ENCODE measurements at places on chromosomes 11 and 22. TPM values are rescaled to one million over a fixed set of nuclear protein-coding genes. Genes with fewer than 3 reads are reported as not detected.

RHOG gene
- 48.9 TPM for total RNA-seq

UBQLN3 gene
- total RNA-seq, result not detected

SCGB1D2 gene
- total RNA-seq, result not detected

MAP4K2 gene
- total RNA-seq, result 19.4 TPM

HBG1 gene
- total RNA-seq, result not detected

HYLS1 gene
- 3.7 TPM for total RNA-seq

GLYATL2 gene
- not detected for total RNA-seq

C1QTNF5 gene
- total RNA-seq, result 41.4 TPM

RPUSD4 gene
- total RNA-seq, result 14.3 TPM

SLC22A12 gene
- not detected for total RNA-seq

VSTM5 gene
- not detected for total RNA-seq

TSSK2 gene
- not detected for total RNA-seq

RASSF10 gene
- 0.59 TPM for total RNA-seq

NXPE4 gene
- total RNA-seq, result not detected

APOA1 gene
- total RNA-seq, result 4.5 TPM

SNX32 gene
- total RNA-seq, result 0.37 TPM

TEX12 gene
- not detected for total RNA-seq

OR51E1 gene
- 0.12 TPM for total RNA-seq

PES1 gene
- 13.2 TPM for total RNA-seq

PHLDB1 gene
- 105 TPM for total RNA-seq

OR52H1 gene
- total RNA-seq, result not detected

DBX1 gene
- total RNA-seq, result not detected

OR51B2 gene
- total RNA-seq, result not detected

NTM gene
- 44.7 TPM for total RNA-seq

PKP3 gene
- total RNA-seq, result 0.43 TPM
